ENCODE measurements at places on chromosomes 3 and 15.

- no peak for DNase-seq
Measured at GRCh38 chr3:30602946-30603345, 3.5 kb upstream of the TGFBR2 start.

- DNase-seq, result no peak
Measured at GRCh38 chr15:36278219-36278618, 301.2 kb upstream of the CDIN1 start.

GRCh38 chr3:94996743-94997142, 933.9 kb downstream of the NSUN3 start:
- DNase-seq, result no peak

- no peak for DNase-seq
Measured at GRCh38 chr3:114712728-114713492, 419.1 kb downstream of the TIGIT start.

DNA sequence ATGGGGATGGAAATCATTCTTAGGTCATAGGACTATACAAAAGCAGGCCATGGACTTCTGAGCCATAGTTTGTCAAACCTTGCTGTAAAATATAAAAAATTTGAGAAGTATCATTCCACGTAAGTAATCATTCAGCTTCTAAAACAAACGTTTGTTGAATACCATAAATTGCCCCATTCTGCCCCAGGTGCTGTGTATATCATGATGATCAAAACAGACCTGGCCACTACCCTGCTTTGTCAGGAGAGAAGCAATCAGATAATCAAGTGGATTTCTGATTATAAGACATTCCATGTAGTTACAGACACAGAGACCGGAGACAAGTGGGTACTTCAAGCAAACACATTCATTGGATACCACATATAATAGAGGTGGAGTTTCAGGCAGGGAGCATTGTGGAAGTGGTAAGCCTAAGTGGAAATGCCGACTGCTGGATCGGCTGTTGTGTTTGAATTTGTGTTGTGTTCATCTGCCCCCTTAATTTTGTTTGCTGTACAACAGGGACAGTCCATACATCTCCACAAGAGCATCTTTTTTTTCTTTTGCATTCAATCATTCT, 61.7 kb downstream of the TGFBR2 start:
- DNase-seq, result no peak

DNA sequence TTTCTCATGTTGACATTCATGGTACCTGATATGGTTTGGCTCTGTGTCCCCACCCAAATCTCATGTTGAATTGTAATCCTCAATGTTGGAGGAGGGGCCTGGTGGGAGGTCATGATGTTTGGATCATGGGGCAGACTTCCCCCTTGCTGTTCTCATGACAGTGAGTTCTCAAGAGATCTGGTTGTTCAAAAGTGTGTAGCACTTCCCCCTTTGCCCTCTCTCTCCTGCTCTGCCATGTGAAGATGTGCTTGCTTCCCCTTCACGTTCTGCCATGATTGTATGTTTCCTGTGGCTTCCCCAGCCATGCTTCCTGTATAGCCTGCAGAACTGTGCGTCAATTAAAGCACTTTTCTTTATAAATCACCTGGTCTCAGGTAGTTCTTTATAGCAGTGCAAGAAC, 3.3 kb upstream of the UBL7 start:
- no peak for DNase-seq

DNA sequence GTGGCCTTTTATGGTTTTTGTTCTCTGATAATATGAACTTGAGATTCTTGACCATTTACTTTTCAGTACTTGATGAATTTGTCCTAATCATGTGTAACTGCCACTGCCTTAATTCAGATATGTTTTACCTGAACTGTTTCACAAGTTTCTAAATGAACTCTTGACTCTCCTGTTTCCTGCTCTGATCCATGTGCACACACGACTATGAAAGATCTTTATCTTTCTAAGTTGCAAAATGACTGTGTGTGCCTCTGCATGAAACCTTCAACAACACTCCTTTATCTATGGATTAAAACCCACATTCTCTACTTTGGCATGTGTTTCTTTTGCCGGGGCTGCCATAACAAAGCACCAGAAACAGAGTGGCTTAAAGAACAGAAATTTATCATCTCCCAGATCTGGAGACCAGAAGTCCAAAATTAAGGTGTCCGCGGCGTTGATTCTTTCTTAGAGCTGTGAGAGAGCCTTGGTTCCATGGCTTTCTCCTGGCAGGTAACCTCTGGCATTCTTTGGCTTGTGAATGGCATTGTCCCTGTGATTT, 275.0 kb downstream of the ADAMTSL3 start:
- DNase-seq, result no peak

DNA sequence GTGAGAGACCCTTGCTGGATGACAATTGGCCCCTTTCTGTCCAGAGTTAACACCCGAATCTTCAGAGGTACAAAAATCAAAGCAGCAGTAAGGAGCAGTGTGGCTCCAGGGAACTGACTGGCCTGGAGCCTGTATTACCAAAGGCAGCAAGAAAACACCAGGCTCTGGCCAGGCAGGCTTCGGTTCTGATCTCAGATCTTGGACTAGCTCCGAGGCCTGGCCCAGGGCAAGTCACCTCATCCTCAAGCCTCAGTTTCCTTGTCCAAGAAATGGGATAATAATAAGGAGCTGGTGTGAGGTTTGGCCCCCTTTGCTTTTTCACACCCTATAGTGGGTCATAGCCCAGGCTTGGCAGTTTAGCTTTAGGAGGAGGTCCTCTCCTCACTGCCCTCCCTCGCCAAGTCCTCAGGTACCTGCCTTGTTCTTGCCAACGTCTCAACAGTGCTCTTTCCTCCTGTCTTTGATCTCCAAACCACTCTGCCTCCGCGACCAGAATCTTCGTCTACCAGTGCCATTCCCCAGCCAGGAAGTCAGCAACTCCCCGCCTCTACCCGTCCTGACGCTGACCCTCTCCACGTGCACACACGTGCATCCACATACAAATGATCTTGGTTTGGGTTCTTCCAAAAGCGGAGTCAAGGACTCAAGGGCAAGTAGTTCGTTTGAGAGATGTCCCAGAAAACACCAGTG, 82.6 kb upstream of the TLE3 start:
- no peak for DNase-seq

DNA sequence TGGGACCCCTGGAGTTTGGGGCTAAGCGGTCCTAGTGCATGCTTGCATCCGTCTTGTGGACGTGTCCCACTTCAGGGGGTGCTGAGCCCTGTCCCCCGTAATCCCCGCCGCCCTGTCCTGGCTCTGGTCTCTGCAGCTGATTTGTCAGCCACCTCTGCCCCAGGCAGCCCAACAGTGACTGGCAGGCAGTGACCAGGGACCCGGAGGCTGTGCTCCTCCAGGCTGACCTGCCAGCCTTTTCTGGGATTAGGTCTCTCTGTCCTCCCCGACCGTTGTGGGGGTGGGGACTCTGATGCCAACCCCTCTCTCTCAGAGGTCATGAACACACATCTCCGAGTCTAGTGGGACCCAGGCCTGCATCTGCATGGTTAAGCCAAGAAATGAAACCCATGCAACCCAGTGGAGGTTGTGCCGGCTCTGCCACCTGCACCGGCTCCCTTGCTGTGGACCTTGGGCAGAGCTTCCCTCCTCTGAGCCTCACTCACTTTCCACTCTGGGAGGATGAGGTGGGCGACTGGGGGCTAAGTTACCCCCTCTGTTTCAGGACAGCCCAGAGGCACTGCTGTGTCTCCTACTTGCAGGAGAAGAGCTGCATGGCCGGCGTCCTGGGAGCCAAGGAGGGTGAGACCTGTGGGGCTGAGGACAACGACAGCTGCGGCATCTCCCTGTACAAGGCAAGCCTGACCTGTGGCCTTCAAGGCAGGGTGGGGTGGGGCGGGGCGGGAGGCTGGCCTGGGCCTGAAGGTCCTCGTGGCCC, 60.2 kb downstream of the FBLN2 start:
- no peak for DNase-seq

DNA sequence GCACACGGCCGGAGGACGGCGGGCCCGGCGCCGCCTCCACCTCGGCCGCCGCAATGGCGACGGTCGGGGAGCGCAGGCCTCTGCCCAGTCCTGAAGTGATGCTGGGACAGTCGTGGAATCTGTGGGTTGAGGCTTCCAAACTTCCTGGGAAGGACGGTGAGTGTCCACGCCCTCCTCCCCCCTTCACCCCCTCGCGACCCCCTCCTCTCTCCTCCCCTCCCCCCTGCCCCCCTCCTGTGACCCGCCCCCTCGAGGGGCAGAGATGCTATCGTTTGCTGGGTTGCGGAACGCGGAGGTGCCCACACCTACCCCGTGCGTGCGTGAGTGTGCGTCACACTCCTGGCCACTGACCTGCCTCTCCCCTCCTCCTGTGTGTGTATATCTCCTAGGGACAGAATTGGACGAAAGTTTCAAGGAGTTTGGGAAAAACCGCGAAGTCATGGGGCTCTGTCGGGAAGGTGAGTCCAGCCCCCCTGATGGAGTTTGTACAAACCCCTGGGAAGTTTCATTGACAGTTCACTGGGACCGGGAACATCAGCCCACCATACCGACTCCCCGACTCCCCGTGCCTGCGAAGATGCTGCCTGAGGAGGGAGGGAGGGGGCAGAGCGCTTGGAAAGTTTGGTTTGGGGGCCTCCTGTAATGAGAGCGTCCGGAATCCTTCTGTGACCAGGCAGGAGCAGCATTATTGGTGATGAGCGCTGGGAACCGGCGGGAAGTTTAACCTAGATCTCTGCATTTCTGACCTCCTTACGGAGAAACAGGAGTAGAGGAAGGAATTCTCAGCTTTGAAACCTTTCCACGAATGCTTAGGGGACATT, 795 bp upstream of the SCAANT1 start:
- DNase-seq, result peak; percentile 21
